CD8-positive, alpha-beta memory T cell (primary cell): ENCODE measurements at places on chromosomes 3 and 15.

DNA sequence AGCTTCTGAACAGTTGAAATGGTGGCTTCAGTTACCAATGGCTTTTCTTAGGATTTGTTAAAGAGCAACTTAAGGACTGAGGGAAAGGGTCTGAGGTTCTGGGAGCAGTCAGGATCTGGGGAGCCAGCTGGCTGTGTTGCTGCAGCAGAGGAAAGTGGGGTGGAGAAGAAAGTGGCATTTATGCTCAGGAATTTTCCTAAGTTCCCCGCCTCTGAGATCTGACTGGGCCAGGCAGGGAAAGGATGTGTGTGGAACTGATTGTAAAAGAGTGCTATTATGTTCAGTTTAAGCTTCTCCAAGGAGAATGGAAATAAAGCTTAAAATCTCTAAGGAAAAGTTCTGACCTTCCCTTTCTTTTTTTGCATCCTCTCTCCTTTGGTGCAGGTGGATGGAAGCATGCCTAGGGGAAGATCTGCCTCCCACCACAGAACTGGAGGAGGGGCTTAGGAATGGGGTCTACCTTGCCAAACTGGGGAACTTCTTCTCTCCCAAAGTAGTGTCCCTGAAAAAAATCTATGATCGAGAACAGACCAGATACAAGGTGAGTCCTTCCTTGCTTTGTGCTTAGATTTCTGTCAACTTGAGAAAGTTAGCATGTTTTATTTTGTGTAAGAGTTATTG lies 37.8 kb downstream of the IQGAP1 start:
- no peak for DNase-seq

DNA sequence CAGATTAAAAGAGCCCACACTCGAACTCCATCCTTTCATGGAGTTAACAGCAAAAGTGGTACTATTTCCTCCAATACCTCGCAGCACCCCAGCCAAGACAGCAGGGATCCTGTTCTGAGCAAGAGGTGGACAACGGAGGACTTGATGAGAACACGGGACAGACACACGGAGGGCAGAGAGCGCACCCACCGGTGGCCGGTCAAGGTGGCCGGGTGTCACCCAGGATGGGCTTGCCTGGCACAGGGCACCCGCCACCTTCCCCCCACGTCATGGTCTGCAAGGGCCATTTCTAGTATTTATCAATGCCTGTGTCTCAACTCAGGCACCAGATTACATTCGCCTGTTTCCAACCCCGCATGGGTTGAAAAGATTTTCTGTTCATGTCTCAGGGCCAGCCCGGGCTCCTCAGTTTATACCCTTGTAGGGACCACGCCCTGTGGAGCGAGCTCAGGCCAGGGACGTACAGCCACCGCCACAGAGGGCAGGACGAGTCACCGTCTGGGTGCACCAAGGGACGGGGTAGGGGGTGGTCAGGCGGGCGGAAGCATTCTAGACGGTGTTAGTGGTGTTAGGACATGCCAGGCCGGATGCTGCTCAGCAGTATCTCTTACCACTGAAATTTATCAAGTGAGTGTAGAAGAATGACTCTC lies 64.2 kb downstream of the CYFIP1 start:
- DNase-seq = no peak

DNA sequence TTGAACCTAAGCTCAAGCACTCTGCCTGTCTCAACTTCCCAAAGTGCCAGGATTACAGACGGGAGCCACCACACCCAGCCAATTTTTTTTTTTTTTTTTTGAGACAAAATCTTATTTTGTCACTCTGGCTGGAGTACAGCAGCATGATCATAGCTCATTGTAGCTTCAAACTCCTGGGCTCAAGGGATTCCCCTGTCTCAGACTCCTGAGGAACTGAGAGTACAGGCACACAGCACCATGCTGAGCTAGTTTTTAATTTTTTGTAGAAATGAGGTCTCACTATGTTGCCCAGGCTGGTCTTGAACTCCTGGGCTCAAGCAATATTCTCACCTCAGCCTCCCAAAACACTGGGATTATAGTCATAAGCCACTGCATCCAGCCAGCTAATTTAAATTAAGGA lies 36.8 kb upstream of the SUCLG2 start:
- no peak for DNase-seq

- no peak for DNase-seq
These were observed 33.2 kb upstream of the NSMCE3 start for GRCh38 chr15:29302871-29303270.

DNA sequence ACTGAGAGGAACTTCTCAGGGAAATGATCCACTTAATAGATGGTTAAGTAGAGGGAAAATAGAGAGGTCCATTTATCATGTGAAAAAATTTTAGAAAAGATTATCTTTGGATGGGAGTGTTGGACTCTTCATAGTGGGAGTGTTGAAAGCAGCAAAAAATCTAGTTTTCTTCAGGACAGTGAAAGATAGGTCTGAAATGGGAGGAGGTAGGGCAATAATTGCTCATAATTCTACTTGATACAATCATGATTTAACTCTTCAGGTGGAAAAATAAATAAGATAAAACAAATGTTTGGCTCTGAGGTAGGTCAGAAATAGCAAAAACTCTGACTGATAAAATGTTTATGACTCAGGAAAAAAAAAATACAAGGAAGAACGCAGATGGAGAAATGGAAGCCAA lies 144.1 kb upstream of the DPH6 start:
- DNase-seq = no peak

GRCh38 chr15:40743485-40743901 lies 11.6 kb downstream of the RMDN3 start:
- DNase-seq = no peak
